ENCODE measurements at places on chromosomes 6 and 20. TPM values are rescaled to one million over a fixed set of nuclear protein-coding genes. Genes with fewer than 3 reads are reported as not detected.

DNA sequence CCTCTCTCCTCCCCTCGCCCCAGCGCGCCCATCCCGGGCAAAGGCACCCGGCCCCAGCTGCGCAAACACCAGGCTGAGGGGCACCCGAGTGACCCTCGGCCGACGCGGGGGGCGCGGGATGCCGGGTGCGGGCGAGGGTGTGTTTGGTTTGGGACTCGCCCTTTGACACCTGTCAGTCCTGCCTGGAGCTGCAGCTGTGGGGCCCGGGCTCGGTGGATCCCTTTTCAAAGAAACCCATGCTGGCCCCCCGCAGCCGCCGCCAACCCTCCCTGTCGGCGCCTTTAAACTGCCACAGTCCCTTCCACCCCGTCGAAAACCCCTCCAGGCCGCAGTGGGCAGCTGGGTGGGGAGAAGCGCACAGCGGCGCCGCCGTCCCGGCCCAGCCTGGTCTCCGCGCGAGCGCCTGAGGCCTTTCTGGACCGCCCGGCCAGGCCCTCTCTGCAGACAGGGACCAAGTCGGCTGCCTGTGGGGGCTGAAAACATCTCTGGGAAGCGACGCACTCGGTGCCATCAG is 5.5 kb downstream of the FOXQ1 start:
- H3K4me3 ChIP-seq = no peak overlapping the region
- H3K27ac ChIP-seq = no peak overlapping the region
- peaks cover 2% of the 10 kb centered on the region for H3K36me3 ChIP-seq

DNA sequence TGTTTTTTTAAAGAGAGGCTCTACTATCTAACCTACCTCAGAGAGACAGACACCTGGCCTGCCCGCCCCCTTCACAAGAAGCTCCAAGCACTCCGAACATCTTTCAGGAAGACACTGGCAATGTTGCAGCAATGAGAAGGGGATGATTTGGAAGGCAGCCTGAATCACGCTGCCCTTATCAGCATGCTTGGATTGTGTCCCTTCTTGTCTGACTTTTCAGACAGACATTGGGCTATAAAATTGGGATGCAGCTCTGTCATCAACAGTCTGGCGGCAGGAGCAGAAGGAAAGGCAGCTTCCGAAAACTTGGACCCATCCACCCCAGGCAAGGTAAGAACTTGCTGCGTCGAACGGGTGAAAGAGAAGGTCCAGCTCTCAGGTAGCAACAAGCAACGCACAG is 56.0 kb downstream of the CDK5RAP1 start:
- H3K4me3 ChIP-seq = no peak overlapping the region
- no peak overlapping the region for H3K27ac ChIP-seq
- H3K27me3 ChIP-seq = no peaks in the 10 kb centered on the region
- H3K36me3 ChIP-seq = peaks cover 1% of the 10 kb centered on the region

DNA sequence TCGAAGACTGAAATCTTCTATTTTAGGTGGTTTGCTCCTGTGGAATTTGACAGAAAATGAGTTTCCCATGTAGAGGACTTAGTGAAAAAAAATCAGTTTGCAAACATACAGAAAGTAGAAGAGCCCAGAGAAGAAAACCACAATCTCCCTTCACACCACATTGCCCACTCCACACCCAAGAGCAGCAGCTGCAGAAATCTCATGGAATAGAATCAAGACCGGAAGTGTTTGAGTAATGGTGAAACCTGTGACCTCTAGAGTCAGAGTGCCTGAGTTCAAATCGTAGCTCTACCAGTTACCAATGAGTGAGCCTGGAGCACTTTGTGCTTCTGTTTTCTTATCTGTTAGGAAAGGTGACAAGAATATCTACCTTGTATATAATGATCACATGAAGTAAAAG is 4.6 kb downstream of the SIRPG start:
- H3K27ac ChIP-seq = peak overlapping the region; percentile 76
- DNase-seq = no peak
- H3K4me1 ChIP-seq = peaks cover 62% of the 10 kb centered on the region
- no peaks in the 10 kb centered on the region for H3K27me3 ChIP-seq
- H3K36me3 ChIP-seq = peaks cover 69% of the 10 kb centered on the region
- peak overlapping the region; percentile 67 for H3K4me3 ChIP-seq

OR2J3 gene
- total RNA-seq = not detected

IYD gene
- not detected for total RNA-seq

TFAP2C gene
- total RNA-seq = not detected

DNA sequence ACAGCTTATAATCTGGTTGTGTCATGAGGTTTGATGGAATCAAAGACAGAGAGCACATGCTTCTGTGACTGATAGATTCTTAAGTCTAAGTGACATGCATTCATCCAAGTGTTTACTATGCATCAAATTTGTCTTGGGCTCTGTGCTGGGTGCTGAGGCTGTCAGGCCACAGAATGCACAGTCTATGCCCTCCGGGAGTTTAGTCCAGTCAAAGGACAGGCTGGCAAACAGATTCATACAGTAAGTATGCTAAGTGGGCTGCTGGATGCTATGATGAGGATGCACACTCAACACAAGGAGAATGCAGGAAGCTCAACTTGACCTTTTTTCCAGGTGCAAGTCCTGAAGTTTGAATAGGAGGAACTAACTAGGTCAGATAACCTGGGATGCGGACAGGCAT is 146.7 kb downstream of the UST start:
- H3K27me3 ChIP-seq = no peaks in the 10 kb centered on the region
- no peaks in the 10 kb centered on the region for H3K4me1 ChIP-seq
- no peaks in the 10 kb centered on the region for H3K36me3 ChIP-seq
- H3K4me3 ChIP-seq = no peak overlapping the region
- H3K27ac ChIP-seq = no peak overlapping the region
- no peak for DNase-seq

DNA sequence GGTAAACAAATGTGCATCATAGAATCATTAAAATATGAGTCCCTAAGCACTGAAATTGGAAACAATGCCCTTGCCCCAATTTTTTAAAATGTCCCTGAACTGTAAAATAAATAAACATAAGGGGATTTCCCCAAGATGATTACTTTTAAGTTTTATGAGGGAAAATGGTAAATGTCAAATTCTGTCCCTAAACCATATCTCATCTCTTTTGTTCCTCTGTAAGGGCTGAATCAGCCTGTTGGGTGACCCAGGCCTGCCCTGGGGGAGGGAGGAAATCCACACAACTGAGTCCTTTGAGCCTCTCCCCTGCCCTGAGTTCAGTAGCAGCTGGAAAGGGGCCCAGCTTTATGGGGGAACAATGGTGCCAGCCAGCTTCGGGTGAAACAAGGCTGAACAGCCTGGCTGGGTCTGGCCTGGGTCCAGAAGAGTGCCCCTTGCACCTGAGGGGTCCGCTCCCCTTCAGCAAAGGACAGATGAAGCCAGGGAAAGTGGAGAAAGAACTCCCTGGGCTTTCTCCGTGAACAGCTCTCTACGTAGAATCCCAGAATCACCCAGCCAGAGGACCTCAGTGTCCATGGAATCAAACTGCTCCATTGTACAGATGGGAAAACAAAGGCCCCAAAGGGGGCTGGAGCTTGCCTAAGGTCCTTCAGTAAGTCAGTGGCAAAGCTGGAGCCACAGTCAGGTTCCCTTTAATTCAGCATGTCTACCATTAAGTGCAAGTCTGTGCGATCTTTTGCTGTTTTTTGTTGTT is 28.2 kb upstream of the ITCH start:
- H3K4me3 ChIP-seq = no peak overlapping the region
- DNase-seq = no peak
- H3K4me1 ChIP-seq = peaks cover 4% of the 10 kb centered on the region
- H3K27me3 ChIP-seq = peaks cover 3% of the 10 kb centered on the region
- H3K27ac ChIP-seq = no peak overlapping the region

DNA sequence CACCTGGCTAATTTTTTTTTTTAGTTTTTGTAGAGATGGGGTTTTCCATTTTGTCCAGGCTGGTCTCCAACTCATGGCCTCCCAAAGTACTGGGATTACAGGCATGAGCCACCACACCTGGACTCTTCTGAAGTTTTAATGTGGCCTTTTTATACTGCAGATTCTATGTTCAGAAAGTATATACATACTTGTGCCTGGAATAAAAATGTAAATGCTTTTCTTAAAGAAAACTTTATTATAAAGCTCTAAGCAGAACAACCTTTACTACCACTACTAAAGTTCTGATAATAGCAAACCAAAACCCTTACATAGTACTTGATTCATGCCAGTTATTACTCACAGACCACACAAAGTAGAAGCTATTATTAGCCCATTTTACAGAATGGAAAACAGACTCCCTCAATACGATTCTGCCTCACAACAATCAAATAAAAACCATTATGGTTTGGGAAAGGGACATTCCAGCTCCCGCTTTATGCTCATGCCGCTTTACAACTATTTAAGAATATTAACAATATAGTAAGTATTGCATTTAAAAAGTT is 5.3 kb downstream of the PHIP start:
- H3K27ac ChIP-seq = no peak overlapping the region
- H3K36me3 ChIP-seq = peaks cover 21% of the 10 kb centered on the region
- peaks cover 23% of the 10 kb centered on the region for H3K4me1 ChIP-seq
- no peaks in the 10 kb centered on the region for H3K27me3 ChIP-seq
- no peak overlapping the region for H3K4me3 ChIP-seq
- no peak for DNase-seq

DNA sequence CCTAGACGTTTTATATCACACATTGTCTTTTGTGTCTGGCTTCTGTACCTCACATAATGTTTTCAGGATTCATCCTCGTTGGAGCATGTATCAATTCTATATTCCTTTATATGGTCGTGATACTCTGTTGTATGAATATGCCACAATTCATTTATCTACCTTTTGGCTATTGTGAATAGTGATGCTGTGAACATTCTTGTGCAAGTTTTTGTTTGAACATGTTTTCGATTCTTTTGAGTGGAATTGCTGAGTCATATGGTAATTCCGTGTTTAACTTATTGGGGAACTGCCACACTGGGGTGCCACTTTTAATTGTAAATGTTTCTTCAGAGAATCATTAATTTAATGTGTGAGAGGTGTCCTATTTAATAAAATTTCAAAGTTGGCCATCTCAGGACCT is 101.2 kb downstream of the SLC35B3 start:
- H3K27ac ChIP-seq = no peak overlapping the region
- DNase-seq = no peak
- no peaks in the 10 kb centered on the region for H3K4me1 ChIP-seq
- no peaks in the 10 kb centered on the region for H3K36me3 ChIP-seq

GABRR1 gene
- total RNA-seq = not detected

DNA sequence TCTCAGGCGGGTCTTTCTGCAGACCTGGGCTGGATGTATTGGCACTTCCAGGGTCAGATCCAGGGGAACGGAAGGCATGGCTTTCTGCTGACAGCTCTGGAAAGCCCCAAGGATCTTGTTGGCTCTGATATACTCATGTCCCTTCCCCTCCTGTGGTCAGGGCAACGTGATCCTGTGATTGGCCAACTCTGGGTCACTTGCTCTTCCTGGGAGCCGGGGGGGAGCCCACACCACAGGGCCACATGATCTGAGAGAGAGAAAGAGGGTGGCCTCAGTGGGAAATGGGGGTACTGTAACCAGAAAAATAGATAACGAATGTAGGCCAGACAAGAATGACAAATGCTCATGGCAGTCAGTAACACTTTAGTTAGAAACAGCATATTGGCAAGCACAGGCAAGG is 223.0 kb downstream of the NFATC2 start:
- peaks cover 2% of the 10 kb centered on the region for H3K4me1 ChIP-seq

DNA sequence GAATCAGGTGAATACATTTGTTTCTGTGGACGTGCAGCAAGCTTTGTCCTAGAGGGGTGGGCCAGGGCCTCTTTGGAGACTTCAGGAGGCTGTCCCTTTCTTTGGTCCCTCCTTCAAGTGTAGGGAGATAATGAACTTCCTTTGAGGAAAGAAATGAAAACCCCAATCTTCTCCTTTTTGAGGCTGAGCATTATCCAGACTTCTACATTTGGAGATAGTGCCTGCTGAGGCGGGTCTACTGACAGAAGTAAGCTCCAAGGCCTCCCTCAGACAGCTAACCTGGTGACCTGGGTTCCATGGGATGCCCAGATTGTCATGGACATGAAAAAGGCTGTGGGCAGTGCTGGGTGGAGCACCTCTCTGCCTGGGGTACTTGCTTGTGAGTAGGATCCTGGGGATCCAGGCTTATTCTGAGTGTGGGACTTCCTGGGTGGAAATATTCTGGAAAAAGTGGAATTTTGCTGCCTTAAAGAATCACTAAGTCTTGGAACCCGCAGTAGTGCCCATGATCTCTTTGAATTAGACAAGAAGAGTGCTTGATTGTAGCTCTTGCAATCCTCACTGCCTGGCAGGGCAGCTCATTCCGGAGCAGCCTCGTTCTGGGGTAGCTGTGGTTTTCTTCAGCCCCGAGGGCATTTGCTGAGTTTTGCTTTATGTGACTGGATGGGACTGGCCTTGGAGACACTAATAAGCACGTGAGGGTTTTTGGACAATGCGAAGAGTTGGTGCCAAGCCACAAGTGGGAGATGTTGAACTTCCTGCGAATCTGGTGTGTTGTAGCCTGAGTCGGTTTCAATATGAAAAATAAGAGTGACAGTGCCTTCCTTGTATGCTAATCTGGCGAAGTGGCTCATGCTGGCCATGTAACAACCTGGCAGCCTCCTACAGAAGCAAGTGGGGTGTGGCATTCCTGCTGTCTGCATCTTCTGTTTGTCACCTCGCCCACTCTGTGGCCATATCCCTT is 28.1 kb downstream of the SNRNP48 start:
- peaks cover 5% of the 10 kb centered on the region for H3K27me3 ChIP-seq
- peak overlapping the region; percentile 60 for H3K4me3 ChIP-seq
- no peak overlapping the region for H3K27ac ChIP-seq
- H3K4me1 ChIP-seq = peaks cover 18% of the 10 kb centered on the region

GRIK2 gene
- 0.14 TPM for total RNA-seq

GRCh38 chr6:36360241-36361054 is 23.8 kb upstream of the BNIP5 start:
- no peak overlapping the region for H3K4me3 ChIP-seq
- no peak overlapping the region for H3K27ac ChIP-seq
- peaks cover 4% of the 10 kb centered on the region for H3K36me3 ChIP-seq
- H3K27me3 ChIP-seq = peaks cover 10% of the 10 kb centered on the region
- peaks cover 20% of the 10 kb centered on the region for H3K4me1 ChIP-seq

RSPO3 gene
- total RNA-seq = not detected

- no peak overlapping the region for H3K27ac ChIP-seq
- DNase-seq = no peak
- no peaks in the 10 kb centered on the region for H3K36me3 ChIP-seq
- peaks cover 3% of the 10 kb centered on the region for H3K4me1 ChIP-seq
- H3K27me3 ChIP-seq = no peaks in the 10 kb centered on the region
Measured at GRCh38 chr6:84526631-84527030, 237.8 kb downstream of the TBX18 start.

GRCh38 chr6:25404091-25404490 is 124.9 kb downstream of the CARMIL1 start:
- H3K36me3 ChIP-seq = peaks cover 6% of the 10 kb centered on the region
- no peak overlapping the region for H3K4me3 ChIP-seq
- H3K27ac ChIP-seq = no peak overlapping the region

DNA sequence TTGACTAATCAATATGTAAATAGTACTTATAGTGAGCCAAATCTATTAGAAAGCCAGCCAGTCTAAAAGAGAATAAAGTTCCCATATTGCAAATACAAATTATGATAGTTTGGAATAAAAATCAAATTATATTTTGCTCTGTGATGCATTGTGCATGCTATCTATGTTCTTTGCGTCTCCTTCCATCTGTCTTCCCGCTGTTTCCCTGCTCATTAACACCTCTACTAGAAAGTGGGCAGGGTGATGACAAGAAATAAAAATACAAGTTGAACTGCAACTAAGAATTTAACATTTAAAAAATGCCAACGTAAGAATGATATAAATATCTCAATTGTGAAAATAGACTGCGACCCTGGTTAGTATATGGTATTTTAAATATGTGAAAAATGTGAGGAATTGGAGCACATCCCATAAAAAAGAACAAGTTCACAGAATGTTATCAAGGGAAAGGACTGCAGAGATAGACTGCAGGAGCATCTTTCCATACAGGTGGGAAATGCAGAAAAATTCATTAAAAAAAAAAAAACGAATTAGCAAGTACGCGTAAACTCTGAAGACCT is 157.6 kb upstream of the PDE7B start:
- H3K4me3 ChIP-seq = no peak overlapping the region
- H3K4me1 ChIP-seq = no peaks in the 10 kb centered on the region
- no peaks in the 10 kb centered on the region for H3K36me3 ChIP-seq
- H3K27me3 ChIP-seq = no peaks in the 10 kb centered on the region

Data from activated naive CD8-positive, alpha-beta T cell treated with anti-CD3 and anti-CD28 coated beads, Interleukin-2, amount 10 ng/mL, durations not matched to agents 7 days and 5 days (primary cell).